Activated T-helper 17 cell treated with anti-CD3 and anti-CD28 coated beads, Interleukin-2, amount 50 U/mL, for 72 hours (primary cell): ENCODE measurements at places on chromosomes 7 and 10.

DNA sequence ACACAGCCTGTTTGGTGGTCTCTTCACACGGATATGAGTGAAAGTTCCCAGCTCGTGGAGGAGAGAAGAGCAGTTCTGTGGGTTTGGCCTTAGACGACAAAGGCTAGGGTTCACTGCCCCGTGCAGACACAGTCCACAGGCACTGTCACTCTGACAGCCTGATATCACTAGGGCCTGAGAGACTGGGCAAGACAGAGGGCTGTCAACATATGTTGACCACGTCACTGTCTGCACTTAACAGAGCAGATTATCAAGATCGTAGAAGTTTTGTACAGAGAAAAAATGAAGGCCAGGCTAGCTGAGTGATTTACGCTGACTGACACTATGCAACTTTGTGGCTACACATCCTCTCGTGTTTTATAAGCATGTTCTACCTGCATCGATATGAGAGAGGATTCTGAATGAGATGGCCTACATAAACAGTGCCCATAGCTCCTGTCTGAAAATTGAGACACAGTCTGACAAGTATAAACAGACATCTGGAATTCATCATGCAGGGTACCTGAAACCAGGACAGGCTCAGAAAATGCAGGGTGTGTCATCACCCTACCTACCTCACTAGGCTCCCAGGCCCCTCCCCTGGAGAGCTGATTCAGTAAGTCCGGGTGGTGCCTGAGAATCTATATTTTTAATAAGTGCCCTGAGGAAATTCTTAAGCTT is 120.0 kb downstream of the SGMS1 start:
- ATAC-seq: peak; percentile 41

DNA sequence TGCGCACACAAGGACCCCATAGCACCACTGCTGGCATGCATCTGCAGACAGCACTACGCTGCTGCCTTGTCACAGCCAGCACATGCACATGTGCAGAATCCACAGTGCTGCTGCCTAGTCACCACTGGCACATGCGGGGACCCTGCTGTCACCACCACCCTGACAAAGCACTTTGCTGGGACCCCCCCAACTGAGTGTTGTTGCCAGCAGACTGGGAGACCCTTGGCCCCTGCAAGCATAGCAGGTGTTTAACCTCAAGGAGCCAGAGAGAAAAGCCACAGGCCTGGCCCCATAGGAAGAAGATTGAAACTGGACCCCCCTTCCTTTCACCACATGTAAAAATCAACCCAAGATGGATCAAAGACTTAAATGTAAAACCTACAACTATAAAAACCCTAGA is 211.2 kb downstream of the ITGB1 start:
- no peak for ATAC-seq

- ATAC-seq: no peak
Observed at GRCh38 chr7:121575194-121575765, 179.2 kb upstream of the FAM3C start.

DNA sequence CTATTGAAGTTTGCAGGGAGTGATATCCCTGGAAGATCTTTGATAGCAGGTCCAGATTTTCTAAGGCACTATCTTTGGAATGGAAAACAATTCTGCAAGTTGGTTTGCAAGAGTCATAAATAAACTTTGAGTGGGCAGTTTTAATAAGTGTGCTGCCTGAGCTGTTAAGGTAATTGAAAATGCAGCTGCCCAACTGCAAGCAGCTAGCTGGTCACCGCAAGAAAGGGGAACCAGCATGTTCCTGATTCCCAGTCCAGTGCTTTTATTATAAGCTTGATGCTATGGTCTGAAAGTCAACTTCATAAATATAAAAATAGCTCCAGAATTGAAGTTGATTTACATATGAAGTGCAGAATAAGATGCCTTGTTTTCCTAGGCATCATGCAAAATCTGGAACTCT is 308.4 kb downstream of the ZNF248 start:
- no peak for ATAC-seq

GRCh38 chr7:27519793-27520469 is 142.8 kb downstream of the HIBADH start:
- no peak for ATAC-seq

- peak; percentile 64 for ATAC-seq
Observed at GRCh38 chr10:26215935-26216584, 514 bp upstream of the GAD2 start.
